ENCODE measurements at places on chromosomes 6 and 20. TPM values are rescaled to one million over a fixed set of nuclear protein-coding genes. Genes with fewer than 3 reads are reported as not detected.

The EDN3 gene
- total RNA-seq: not detected

DNA sequence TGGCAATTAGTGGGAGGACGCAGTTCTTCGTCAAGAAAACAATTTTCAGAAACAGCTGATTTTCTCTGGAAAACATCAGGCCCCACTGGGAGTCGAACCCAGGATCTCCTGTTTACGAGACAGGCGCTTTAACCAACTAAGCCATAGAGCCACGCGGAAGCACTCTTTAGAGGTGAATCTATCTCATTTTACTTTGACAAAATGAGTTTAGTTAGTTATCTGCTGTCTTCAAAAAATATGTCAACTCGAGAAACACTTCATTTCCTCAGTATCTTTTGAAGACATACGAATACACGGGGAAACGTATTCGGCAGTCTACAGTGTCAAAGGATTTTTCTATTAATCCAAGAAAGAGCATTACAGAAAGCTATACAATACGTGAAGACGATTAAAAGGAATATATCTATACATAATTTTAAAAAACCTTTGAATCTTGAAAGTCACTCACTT, 26.7 kb downstream of the GPX6 start:
- peak; percentile 69 for DNase-seq

DNA sequence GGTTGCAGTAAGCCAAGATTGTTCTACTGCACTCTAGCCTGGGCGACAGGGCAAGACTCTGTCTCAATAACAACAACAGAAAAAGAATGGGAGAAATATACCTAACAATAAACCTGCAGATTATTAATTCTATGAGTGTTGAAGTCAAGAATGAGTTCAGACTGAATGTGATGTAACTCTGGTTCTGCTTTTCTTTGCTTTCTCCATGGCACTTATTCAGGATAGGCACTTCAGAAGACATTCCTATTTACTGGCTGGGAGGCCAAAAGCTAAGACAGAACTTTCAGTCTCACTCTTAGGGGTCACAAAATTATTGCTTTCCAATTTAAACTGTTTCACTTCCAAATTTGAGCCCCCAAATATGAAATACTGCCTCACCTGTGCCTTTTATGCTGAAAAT, 15.7 kb upstream of the PRIM2 start:
- no peak for DNase-seq

GRCh38 chr20:54355631-54356280, 119.6 kb upstream of the DOK5 start:
- DNase-seq: peak; percentile 49

The SIRPD gene
- not detected for total RNA-seq

The RXRB gene
- 35.1 TPM for total RNA-seq

DNA sequence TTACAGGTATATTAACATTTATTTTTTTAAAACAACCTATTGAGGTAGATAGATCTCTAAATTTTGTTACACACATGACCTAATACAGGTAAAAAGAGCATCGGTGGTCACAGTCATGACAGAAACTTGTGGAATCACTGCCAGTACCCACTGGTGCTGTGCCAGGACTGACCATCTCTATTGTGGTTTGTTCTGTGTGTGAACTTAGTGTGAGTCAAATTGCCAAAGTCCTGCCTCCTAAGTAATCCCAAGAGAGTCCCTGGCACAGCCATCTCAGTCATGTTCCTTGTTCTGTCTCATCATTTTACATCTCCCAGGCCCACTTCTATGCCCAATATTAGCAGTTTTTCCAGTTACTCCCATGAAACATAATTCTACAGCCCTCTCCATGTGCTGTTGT, 21.4 kb downstream of the GSTA2 start:
- DNase-seq: peak; percentile 55

- peak; percentile 78 for DNase-seq
Measured at GRCh38 chr6:118896339-118897136, 2.6 kb downstream of the ASF1A start.

The SPEF1 gene
- total RNA-seq: 0.32 TPM

- DNase-seq: no peak
Measured at GRCh38 chr6:11042750-11043377, 1.2 kb downstream of the ELOVL2 start.

- DNase-seq: peak; percentile 39
Measured at GRCh38 chr20:13858439-13858838, 73.6 kb downstream of the NDUFAF5 start.

DNA sequence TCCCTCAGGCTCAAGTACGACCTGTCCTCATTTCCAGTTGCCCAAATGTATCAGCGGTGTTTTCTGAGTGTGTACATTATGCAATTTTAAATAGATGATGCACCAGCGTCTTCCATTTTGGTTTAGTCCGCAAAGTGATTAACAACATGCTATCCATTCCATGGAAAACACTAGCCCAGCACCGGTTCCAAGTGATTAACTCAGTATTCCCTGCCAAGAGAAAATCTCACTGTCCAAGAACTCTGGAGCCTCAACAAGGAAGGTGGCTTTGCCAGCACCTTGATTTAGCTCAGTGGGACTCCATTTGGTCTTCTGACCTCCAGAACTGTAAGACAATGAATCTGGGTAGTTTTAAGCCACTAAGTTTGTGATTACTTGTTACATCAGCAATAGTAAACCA, 107.2 kb downstream of the FOXC1 start:
- no peak for DNase-seq

DNA sequence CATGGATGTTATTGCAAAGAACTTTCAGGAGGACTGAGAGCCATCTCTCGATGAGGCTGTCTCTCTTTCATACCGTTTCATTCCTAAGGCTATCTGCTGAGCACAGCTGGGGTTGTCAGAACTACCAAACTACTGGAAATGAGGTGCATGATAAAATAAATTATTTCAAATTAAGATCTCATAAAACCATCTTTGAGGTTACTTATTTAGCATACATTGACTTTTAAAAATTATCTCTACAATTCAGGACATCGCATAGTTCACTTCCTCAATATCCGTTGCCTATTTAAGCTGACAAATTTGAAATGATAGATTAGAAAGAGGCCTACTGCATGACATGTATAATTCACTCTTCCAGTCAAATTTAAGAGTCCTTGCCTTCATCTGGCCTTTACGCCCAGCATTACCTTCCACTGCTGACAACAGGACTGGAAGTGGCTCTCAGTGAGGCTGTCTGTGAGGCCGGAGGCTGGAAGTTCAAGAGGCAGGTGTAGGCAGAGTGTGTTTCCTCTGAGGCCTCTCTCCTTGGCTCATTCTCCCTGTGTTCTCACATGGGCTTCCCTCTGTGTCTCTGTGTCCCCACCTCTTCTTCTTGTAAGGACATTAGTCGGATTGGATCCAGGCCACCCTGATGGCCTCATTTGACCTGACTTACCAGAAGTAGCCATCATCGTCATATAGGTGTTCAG, 12.8 kb upstream of the DUSP22 start:
- no peak for DNase-seq

DNA sequence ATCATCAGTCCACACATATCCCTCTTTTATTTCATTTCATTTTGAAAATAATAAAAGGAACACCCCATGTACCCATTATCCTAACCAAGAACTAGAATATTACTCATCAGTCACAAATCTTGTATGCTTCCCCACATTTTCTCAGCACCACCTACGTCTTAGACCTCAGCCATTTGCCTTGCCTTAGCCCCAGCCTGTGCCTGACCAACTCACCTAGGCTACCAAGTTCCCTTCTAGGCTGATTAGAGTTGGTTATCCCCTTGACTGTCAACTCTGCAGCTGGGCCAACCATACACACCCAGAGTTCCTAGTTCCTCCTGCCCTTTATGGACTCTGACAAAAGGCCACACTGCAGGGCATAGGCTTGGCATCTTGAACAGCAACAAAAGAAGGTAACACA, 33.4 kb upstream of the IPCEF1 start:
- DNase-seq: no peak

Data from MCF 10A (cell line).